ENCODE measurements at places on chromosomes 5 and 9. TPM values are rescaled to one million over a fixed set of nuclear protein-coding genes. Genes with fewer than 3 reads are reported as not detected.
A peak's percentile ranks its signal among the peaks of the same experiment; 100 is the strongest.

Gene ZNF608
- total RNA-seq: 15.4 TPM

Gene COL15A1
- 58.6 TPM for total RNA-seq

Gene CMYA5
- 1.2 TPM for total RNA-seq

Gene EPB41L4A
- 9.4 TPM for total RNA-seq

Gene LRRC70
- total RNA-seq: 11.8 TPM

Gene F12
- total RNA-seq: not detected

Gene CCL19
- 17.7 TPM for total RNA-seq

Gene IL9
- not detected for total RNA-seq

Gene KIF12
- not detected for total RNA-seq

DNA sequence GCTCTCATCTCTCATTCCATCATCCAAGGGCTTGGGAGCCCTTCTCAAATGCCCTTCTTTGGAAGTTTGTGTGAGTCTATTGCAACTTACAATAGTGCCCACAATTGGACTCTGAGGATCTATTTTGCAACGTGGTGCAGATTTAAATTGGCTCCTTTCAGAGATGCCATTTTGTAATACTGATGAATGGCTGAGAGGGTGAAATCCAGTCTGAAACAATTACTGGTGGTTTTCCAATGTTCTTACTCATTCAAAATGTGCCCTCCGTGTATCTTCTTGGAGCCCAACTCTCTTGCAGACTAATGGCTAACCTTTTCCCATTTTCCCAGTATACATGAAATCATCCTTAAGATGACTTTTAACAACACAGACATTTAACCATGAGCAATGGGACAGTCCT lies 6.1 kb downstream of the ZNF462 start:
- no peak for DNase-seq
- no peaks in the 10 kb centered on the region for H3K36me3 ChIP-seq
- H3K27ac ChIP-seq: peak overlapping the region; percentile 75
- H3K4me3 ChIP-seq: no peak overlapping the region
- H3K4me1 ChIP-seq: peaks cover 8% of the 10 kb centered on the region

- H3K4me3 ChIP-seq: no peak overlapping the region
- H3K36me3 ChIP-seq: no peaks in the 10 kb centered on the region
- no peak overlapping the region for H3K27ac ChIP-seq
- DNase-seq: no peak
- H3K27me3 ChIP-seq: no peaks in the 10 kb centered on the region
Observed at GRCh38 chr5:90279091-90279490, 130.5 kb downstream of the CETN3 start.

- peaks cover 6% of the 10 kb centered on the region for H3K36me3 ChIP-seq
- H3K4me1 ChIP-seq: peaks cover 16% of the 10 kb centered on the region
- no peak overlapping the region for H3K4me3 ChIP-seq
- H3K27me3 ChIP-seq: no peaks in the 10 kb centered on the region
Observed at GRCh38 chr5:147887930-147888329, 9.4 kb downstream of the SCGB3A2 start.

DNA sequence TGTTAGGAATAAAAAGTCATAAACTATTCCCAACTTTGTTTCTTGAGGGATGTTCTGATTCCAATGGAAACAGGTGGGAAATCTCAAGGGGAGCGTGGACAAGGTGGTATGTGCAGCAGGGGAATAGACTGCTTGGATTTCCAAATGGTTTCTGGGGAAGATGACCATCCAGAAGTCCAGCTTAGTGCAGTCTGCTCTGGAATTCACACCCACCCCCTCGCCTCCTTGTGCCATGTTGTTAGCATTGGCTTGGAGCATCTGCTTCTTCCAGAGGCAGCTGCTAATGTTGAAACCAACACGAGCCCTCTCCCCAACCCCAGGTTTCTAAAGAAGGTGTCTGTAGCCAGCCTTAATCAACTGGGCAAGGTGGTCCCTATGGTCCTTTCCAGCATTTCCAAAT lies 90.9 kb downstream of the PDE6A start:
- H3K4me3 ChIP-seq: no peak overlapping the region
- no peak overlapping the region for H3K27ac ChIP-seq
- no peak for DNase-seq
- H3K27me3 ChIP-seq: no peaks in the 10 kb centered on the region
- H3K36me3 ChIP-seq: no peaks in the 10 kb centered on the region
- H3K4me1 ChIP-seq: no peaks in the 10 kb centered on the region

DNA sequence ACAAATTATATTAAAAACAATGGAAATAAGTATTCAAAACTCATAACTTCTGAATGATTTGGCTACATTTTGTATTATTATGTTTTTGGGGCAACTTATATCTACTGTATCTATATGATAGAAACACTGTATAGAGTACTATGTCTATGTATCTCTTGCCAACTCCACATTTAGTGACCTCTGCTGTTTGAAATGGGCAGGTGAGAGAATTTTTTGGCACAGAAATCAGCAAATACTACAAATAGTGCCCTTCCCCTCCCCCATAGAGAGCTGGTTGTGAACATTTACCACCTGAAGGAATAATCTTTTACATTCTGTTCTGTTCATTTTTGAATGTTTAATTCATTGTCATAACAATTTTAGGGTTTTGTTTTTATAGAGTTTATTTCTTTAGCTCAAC lies 545.3 kb downstream of the PDE4D start:
- no peaks in the 10 kb centered on the region for H3K36me3 ChIP-seq
- no peak overlapping the region for H3K4me3 ChIP-seq
- no peak for DNase-seq
- H3K27me3 ChIP-seq: no peaks in the 10 kb centered on the region

DNA sequence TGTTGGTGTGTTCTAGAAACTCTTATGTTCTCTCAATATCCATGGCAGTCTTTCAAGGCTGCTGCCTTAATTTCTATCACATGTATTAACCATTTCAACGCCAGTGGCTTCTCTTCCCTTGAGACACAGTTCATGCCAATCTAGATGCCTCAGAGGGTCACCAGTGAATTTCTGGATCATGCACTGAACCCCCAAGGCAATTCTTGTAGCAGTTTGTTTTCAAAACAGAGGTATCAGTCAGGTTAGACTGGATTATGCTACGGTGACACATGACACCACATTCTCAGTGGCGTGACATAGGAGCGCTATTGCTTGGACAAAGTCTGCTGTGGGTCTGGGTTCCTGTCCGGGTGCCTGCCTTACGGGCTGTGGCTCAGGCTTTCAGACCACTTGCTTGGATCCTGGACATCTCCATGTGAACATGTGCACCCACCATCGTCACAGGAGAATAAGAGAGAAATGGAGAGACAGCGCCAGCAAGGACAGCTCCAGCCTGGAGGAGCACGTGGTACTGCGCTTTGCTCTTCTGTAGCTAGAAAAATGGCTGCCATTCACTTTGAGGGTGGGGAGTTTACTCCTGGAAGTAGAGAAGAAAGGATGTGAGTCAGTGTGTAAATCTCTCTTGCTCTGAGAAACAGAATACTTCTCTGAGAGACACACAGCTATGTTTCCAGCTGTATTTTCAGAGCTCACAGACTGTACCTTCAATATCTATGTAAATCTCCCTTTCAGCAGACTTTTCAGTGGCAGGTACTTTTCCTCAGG lies 329.3 kb upstream of the ADCY2 start:
- H3K4me3 ChIP-seq: no peak overlapping the region
- no peak overlapping the region for H3K27ac ChIP-seq
- no peaks in the 10 kb centered on the region for H3K36me3 ChIP-seq
- no peaks in the 10 kb centered on the region for H3K27me3 ChIP-seq

GRCh38 chr9:118303216-118303615 lies 599.0 kb downstream of the TLR4 start:
- no peaks in the 10 kb centered on the region for H3K27me3 ChIP-seq
- DNase-seq: no peak
- no peaks in the 10 kb centered on the region for H3K36me3 ChIP-seq
- no peak overlapping the region for H3K27ac ChIP-seq

- H3K4me3 ChIP-seq: no peak overlapping the region
- no peaks in the 10 kb centered on the region for H3K27me3 ChIP-seq
- H3K4me1 ChIP-seq: no peaks in the 10 kb centered on the region
- no peak overlapping the region for H3K27ac ChIP-seq
- DNase-seq: no peak
Observed at GRCh38 chr9:120158221-120158620, 421.7 kb downstream of the CDK5RAP2 start.

GRCh38 chr9:127968700-127969383 lies 11.9 kb downstream of the EEIG1 start:
- no peaks in the 10 kb centered on the region for H3K36me3 ChIP-seq
- DNase-seq: no peak
- H3K4me1 ChIP-seq: peaks cover 43% of the 10 kb centered on the region
- H3K4me3 ChIP-seq: no peak overlapping the region
- peak overlapping the region; percentile 98 for H3K27ac ChIP-seq

- no peaks in the 10 kb centered on the region for H3K36me3 ChIP-seq
- H3K4me1 ChIP-seq: no peaks in the 10 kb centered on the region
- no peak overlapping the region for H3K4me3 ChIP-seq
- no peaks in the 10 kb centered on the region for H3K27me3 ChIP-seq
Observed at GRCh38 chr5:163748934-163749333, 243.5 kb downstream of the MAT2B start.

DNA sequence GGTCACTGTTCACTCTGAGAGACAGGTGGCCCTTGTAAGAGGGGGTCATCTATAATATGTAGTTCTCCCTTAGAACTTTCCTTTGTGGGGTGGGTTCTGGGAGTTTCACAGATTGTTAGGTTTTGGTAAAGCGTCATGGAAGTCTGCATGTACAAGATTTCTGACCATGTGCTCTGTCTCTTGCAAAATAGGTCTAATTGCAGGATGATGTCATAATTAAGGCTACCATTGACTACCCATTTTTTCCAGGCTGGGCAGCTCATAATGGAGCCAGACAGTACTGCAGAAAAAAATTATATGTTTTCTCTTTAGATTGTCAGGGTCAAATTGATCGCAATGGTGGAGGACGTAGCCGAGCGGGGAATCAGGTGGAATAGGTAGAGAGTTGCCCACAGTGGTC lies 3.7 kb upstream of the GM2A start:
- H3K27ac ChIP-seq: no peak overlapping the region
- H3K4me3 ChIP-seq: no peak overlapping the region
- no peaks in the 10 kb centered on the region for H3K27me3 ChIP-seq
- H3K4me1 ChIP-seq: peaks cover 6% of the 10 kb centered on the region

GRCh38 chr9:93197670-93198069 lies 13.7 kb downstream of the WNK2 start:
- no peaks in the 10 kb centered on the region for H3K4me1 ChIP-seq
- H3K27me3 ChIP-seq: no peaks in the 10 kb centered on the region
- H3K36me3 ChIP-seq: no peaks in the 10 kb centered on the region
- DNase-seq: no peak
- no peak overlapping the region for H3K27ac ChIP-seq
